ENCODE measurements at places on chromosomes 2 and 18.
A peak's percentile ranks its signal among the peaks of the same experiment; 100 is the strongest.

DNA sequence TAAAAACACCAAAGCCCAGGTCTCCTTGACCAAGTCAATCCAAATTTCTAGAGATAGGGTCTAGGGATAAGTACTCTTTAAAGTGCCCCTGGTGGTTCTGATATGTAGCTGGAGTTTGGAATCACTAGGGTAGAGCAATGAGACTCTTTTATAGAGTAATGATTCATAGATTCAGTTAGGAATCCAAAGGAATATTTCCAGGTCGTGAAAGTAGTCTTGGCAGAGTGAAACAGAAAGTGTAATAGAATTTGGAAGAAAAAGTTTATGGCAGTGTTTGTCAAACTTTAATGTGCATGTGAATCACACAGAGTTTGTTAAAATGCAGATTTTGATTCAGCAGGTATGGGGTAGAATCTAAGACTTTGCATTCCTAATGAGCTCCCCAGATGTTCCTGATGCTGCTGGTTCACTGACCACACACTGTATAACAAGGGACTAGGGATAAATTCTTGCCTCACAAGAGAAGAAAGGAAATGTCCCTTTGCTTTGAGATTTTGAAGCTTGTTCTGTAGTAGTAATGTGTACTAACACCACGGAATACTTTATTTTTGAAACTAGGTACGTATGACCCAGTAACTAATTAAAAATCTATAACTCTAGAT, 1.8 kb downstream of the UPP2 start:
- no peak for DNase-seq

DNA sequence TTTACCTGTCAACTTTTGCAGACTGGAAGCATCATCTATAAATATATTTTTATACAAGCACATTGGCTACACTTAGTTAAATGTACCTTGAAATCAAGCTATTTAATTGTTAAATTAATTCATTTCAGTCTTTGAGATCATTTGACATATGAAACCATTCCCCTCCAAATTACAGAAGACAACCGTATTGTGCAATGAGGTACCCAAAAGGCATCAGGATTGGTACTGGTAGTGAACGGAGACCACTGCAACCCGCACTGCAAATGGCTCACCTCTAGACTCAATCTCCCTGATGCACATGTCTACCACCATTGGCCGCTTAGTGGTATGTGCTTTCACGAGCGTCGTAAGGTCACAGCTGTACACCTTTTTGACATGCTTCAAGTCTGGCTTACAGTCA, 47.8 kb upstream of the CHRNA1 start:
- DNase-seq, result no peak

GRCh38 chr2:105450471-105450870, 51.6 kb upstream of the FHL2 start:
- DNase-seq, result no peak

DNA sequence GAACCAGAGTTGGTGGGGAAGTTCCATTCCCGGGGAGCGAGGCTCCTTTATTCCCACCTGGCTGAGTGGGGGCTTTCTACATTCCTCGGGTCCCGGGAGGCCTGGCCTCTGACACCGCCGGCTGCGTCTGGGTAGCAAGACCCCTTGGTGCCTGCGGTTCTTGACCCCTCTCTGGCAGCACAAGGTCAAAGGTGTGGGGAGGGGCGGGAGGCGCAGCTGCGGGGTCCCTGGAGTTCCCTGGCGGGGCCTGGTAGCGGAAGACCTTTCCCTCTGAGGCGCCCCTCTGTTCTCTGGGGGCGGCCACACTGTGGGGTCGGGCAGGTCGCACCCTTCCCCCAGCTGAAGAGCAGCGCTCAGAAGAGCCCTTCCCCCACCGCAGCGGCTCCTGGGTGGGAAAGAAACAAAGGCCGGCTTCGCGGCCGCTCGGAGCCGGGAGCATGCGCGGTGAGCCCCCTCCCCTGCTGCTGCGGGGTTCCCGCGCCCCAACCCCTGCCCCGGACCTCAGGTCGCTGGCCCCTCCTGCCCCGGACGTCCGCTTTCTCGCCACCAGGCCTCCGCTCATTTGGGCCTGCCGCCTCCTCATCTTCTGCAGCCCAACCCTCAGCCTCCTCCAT, 146.3 kb downstream of the ANKRD44 start:
- no peak for DNase-seq

DNA sequence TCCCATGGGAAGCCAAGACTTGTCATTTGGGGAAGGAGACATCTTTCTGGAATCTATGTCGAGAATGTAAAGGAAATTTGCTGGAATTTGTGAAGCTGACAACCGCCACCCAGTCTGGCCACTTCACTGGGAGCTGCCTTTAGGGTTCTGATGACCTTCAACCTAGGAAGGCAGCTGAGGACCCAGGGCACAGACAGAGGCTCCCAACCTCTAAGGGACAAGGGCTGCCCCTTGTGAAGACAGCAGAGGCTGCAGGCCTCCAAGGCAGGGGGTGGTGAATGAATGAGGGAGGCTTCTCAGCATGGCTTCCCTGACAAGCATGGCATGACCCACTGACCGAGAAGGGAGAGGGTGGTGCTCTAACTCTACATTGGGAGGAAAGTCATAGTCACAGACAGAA, 128.9 kb upstream of the ASB18 start:
- DNase-seq, result no peak

DNA sequence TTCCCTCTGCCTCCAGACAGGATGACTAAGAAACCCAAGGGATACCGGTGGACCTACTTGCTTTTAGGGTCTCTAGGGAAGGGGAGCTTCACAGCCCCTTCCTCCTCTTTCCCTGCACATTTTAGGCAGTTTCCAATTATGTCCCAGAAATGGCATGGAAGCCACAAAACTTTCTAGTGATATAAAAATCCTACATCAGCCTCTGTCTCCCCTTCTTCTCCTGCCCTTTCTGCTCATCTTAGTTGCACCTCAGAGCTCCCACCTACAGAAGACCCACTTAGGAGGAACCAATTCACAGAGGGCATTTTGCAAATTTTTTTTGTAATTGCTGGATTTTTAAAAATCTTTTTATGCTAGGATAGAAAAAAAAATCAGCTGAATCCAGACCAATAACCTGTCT, 263.1 kb downstream of the TNS1 start:
- DNase-seq, result no peak

- no peak for DNase-seq
Measured at GRCh38 chr2:198973181-198973580, 484.6 kb downstream of the SATB2 start.

DNA sequence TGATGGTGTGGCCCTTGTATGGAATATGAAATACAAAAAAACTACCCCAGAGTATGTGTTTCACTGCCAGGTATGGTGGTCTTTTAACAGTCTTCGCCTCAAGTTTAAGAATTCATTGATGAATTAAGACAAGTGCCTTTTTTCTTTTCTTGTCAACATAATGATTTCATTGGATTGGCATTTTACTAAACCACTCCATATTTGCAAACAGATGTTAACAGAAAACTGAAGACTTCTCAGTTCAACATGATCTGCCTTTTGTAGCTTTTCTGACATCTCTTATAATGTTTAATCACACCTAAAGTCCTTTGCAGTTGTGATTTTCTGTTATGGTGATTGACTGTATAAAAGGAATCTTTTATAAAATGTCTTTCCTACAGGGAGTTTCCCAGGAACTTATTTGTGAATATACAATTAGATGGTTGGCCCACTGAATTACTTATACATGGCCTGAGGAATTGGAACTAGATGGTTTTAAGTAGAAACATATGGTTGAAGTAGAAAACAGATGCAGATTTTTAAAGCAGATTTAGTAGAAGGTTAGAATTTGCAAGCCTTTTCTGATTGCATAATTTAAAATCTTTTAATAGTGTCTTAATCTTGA, 39.7 kb downstream of the DYNC1I2 start:
- DNase-seq, result no peak

GRCh38 chr2:18830962-18831361, 241.6 kb upstream of the NT5C1B start:
- DNase-seq, result no peak

GRCh38 chr2:177909962-177910361, 162.6 kb downstream of the PDE11A start:
- DNase-seq, result peak; percentile 56

GRCh38 chr2:159213296-159213695, 73.2 kb downstream of the WDSUB1 start:
- no peak for DNase-seq
